ENCODE measurements at places on chromosomes 7 and 10.

GRCh38 chr7:134724606-134725005, 54.8 kb upstream of the CALD1 start:
- DNase-seq = no peak

- DNase-seq = no peak
Observed at GRCh38 chr10:63994371-63994770, 473.2 kb downstream of the REEP3 start.

GRCh38 chr10:64067009-64067606, 545.9 kb downstream of the REEP3 start:
- no peak for DNase-seq

GRCh38 chr10:122648599-122649428, 50.8 kb downstream of the C10orf120 start:
- no peak for DNase-seq

DNA sequence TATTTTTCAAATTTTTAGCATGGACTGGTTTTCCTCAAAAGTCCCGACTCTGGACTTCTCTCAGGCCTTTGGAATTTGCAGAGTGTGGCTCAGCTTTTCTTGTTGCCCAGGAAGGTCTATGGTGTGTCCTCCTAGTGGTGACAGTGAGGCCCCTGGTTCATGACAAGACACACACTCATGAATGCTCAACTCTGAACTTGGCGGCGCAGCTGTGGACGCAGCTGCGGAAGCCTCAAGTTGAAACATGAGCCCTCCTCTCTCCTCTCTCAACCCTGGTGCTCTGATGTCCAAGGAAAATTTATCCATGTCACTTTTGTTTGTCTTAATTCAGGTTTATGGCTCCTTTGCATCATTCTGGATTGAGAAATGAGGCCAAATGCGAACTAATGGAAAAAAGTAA, 183.9 kb downstream of the HECW1 start:
- no peak for DNase-seq

- no peak for DNase-seq
Observed at GRCh38 chr7:136665878-136666509, 202.5 kb upstream of the CHRM2 start.

- DNase-seq = no peak
Observed at GRCh38 chr7:7681191-7681935, 37.0 kb downstream of the RPA3 start.

- no peak for DNase-seq
Observed at GRCh38 chr7:115654384-115655214, 376.0 kb downstream of the TFEC start.

Measured in SIG-M5 (cell line).